NCI-H1092 treated with DMSO at 0.1 percent for 48 hours (cell line): ENCODE measurements at places on chromosomes 2 and 18.
A peak's percentile ranks its signal among the peaks of the same experiment; 100 is the strongest.

DNA sequence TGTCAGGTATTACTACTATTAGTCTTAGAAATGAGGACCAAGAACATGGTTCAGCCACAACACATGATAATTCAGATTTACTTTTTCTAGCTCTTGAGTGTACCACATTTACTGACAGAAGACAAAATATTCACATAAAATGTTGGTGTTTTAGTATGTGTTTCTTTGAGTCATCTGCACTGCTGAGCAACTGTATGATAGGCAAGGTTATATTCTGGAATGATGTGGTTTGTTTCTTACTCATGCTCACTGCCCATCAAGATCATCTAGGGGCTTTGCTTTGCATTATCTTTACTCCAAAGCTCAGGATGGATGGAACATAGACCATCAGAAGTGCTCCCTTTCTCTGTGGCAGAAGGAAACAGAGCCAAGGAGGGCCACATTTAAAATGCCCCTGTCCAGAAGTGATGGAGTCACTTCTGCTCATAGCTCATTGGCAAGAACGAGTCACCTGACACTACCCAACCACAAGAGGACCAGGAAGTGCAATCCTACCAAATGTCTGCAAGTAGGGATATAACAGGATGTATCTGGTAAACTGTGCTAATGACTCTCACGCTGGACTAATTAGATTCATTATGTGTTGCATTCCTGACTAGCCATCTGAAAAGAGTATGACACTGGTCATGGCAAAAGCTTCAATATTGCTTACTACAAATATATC is 81.5 kb downstream of the DIS3L2 start:
- DNase-seq = no peak

DNA sequence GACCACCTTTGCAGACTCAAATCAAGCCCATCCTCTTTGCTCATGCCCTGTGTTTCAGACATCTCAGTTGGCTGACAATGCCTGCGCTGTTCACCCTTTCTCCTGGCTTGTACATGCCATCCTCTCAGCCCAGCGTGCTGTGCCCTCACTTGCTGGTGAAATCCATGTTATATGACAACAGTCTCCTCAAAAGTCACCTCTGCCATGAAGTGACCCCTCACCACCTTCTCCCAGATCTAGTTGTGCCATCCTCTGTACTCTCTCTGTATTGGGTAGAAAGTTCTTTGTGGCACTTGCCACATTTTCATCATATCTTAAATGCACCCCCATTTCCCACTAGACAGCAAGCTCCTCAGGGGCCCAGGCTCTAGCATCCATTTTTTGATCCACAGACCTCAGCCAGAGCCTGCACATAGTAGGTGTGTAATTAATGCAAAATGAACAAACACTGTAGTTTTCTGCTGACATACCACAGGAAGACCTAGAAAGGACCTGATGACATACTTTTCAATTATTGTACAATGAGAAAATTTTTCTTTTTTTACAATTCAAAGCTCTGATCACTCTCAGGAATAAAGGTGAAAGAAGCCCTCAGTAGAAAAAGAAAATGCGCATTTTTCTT is 22.8 kb downstream of the ZEB2 start:
- DNase-seq = no peak

DNA sequence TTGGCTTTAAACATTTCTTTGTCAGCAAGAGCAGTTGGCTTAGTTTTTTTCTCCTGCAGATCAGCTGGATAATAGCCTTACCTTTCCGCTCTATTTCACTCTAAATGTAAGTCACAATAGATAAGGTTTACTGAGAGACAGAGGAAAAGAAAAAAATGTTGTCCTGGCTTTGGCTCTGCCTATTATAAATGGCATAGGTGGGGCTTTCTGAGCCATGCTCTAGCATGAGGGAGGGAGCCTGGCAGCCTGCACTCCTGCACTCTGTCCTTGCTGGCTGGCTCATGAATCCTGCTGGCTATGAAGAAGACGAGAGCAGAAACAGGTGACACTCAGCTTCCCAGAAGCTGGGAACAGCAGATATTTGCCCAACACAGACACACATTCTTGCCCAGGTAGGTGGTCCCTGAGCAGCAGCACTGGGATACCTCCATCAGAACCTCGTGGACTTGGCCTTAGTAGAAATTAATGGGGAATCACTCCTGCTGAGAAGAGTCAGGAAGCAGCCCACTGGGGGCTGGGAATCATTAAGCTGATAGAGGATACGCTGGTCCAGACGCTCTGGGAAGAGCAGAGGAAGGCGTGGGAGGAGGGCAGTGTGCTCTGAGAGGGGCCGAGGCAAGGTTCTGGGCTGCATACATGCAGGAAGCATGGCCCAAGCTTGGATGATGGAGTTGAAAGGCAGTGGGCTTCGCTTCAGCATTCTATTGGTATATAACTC is 514.4 kb upstream of the HS6ST1 start:
- DNase-seq = peak; percentile 39

DNA sequence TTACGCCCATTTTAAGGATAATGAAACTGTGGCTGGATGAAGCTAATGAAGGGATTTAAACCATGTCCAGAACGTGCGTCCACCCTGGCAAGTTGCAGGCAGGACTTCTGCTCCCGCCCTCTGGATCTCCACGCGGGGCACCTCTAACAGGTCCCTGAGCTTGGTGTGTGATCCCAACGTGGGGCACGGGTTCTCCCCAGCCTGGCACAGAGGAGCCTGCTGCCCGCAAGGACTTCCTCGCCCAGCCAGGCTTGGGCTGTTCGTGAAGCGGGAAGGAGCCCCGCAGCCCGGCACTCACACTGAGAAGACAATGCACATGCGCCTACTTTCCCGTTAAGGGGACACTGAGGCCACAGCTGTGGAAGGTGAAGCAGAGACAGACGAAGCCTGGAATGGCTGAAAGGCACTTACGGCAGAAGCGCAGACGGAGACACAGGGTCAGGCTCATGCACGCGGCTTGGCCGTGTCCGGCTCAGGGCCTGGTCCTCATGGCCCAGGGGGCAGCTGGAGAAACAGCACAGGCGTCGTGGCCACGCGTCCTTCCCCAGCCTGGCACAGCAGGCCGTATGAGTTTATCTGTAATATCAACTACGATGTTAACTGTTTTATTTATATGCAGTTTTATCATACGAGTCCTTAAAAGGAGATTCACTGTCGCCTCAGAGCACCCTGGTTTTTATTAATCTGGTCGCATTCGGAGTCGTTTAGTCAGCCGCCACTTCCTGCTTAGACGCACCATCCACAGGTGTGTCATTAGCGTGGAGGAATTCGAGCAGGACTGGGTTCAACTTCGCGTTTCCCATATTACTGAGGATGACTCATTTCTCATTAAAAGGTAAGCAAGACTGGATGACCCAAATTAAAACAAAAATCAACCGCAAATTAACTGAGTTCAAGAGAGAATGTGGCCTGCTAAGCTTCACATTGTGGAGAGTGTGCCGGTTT is 835.9 kb downstream of the GALR1 start:
- DNase-seq = no peak

GRCh38 chr2:43020296-43020695 is 206.1 kb downstream of the ZFP36L2 start:
- DNase-seq = no peak

DNA sequence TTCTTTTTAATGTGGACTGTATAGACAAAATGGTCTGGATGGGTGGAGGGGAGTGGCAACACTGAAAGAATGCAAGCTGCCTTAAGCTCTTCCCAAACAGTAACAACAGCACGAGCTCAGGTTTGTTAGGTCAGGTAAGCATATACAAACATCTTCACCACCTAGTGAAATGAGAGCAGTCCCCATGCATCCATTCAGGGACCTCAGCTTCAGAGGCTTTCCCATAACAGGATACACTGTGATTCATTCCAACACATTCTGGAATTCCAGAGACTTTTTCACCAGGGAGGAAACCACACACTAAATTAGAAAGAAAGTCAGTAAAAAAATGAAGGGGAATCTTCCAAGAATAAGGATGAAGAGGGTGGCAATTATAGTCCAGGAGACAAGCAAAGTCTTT is 50.4 kb upstream of the BZW1 start:
- no peak for DNase-seq

- peak; percentile 90 for DNase-seq
Measured at GRCh38 chr18:74896390-74896991, 298.8 kb downstream of the ZNF407 start.

DNA sequence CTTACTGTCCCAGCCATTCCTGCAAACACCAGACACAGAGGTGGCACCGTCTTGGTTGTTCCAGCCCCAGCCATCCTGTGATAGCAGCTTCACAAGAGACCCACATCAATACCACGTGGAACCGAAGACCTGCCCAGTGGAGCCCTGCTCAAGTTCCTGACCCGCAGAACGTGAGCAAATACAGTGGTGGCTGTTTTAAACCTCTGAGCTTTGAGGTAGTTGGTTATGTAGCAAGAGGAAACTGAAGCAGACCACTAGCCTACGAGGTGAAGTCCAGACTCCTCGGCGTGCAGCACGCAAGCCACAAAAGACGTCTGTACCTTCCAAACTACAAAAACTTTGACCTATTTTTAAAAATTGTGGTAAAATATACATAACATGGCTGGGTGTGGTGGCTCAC is 96.1 kb upstream of the ODC1 start:
- no peak for DNase-seq

- no peak for DNase-seq
Measured at GRCh38 chr2:172821370-172822338, 86.0 kb downstream of the RAPGEF4 start.

DNA sequence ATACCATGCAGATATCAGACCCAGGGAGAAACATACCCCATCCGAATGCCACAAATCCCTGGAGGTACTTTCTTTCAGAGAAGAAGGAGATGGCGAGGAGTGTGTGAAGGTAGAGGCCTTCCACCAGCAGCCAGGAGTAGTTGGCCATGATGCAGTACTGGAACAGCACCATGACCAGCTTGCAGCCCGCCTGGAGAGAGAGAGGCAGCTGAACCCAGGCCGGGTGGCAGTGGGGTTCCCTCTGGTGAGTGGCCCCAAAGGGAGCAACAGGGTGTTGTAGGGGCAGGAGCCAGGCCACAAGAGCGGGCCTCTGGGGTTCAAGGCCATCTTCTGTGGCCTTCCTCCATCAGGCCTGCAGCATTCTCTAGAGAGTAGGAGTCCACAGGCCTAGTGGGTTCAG is 30.2 kb downstream of the TMEM37 start:
- DNase-seq = no peak

DNA sequence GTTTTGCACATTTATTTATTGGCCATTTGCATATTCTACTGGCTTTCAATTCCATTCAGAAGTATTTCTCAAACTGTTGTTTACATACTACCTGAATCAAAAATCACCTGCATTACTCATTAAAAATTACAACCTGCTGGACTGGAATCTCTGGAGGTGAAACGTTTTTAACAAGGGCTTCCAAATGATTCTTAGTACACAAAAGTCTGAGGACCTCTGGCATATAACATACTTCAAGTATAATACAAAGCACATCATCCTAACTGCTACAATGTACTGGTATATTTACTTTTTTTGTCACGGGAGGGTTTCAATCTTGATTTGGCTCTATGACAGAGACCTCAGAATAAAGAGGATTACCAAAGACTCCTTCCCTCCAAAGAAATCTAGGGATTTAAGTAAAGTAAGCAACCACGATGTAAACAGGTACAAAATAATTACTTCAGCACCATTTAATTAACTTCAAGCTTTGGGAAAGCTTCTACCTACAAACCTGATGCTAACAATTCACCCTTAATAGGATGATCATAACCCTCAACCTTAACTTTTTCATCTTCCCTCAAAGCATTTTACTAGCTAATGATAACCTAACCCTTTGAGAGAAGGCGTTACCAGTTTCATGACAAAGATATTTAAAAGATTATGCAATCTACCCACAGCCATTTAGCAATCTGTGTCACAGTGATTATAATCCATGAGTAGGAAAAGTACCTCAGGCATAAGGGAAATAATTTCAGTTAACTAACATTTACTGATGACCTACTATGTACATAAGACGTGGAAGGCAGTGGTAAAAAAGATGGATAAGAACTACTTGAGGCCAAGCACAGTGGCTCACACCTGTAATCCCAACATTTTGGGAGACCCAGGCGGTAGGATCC is 24.7 kb downstream of the ATAD2B start:
- no peak for DNase-seq

- DNase-seq = no peak
Measured at GRCh38 chr2:121182520-121182919, 102.5 kb downstream of the TFCP2L1 start.

- DNase-seq = no peak
Measured at GRCh38 chr2:98854682-98855081, 81.3 kb downstream of the CRACDL start.

- no peak for DNase-seq
Measured at GRCh38 chr2:151315381-151315903, 26.0 kb upstream of the NMI start.

GRCh38 chr18:9712611-9713010 is 4.5 kb downstream of the RAB31 start:
- no peak for DNase-seq

GRCh38 chr2:104859766-104860450 is 6.0 kb downstream of the POU3F3 start:
- DNase-seq = no peak

DNA sequence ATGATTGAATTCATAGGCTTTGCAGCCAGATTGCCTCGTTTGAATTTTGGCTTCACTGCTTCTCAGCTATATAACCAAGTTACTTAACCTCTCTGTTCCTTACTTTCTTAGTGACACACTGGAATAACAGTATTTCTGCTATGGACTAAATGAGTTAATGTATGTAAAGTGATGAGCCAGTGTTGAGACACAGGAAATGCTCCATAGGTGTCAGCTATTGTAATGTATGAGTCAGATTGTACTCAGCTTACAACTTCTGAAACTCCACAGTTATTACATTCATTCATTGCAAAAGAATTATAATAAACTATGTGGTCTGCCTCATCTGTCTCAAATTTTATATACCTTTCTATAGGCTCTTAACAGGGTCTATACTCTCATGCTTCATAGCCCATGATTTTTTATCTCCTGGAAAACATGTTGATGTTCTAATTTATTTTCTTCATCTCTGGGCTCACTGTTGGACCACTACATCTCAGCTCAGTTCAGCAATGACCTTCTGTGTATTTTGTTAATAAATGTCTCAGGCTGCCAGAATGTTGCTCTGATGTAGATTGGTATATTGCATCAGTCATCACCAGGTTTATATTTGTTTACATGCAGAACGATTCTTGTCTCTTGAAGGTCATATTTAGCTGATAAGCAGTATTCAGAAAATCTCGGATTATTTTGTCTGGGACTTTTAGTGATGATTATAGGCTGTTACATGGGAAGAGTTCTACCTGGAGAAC is 76.2 kb downstream of the MAP3K20 start:
- no peak for DNase-seq

GRCh38 chr2:205292665-205293295 is 389.5 kb upstream of the NRP2 start:
- no peak for DNase-seq

GRCh38 chr18:35588995-35589394 is 7.5 kb downstream of the GALNT1 start:
- DNase-seq = no peak
